ENCODE measurements at places on chromosomes 7 and 10.

DNA sequence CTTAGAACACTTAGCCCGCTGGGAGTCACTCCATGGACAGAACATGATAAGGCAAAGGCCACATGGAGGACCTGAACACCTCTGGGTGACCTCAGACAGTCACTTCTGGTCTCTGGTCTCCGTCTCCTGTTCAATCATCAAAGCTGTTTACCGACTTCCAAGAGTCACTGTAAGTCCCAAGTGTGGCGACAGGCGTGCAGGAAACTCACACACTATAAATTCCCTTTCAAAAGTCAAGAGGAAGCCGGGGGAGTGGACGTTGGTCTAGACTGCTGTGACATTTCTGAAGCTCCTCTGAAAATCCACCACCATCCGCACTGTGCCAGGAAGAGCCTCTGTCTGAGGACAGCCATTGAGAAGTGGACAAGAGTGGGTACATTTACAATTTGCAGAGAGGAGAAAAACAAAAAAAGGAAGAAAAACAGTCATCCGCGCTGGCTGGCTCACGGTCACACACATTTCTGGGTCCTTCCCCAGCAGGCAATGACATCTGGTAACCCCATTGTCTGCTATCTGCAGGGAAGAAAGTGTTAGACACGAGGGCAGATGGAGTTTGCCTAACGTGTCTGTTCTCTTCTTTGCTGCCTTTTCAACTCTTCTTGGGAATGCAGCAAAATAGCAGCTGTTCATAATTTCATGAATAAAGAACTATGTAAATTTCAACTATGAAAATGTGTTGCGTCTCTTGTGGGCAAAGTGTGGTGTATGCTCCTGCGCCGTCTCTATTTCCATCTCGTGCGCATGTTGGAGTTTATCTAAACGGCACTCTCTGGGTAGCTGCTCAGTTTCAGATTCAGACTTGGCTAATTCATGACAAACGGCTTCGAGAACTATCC, 32.9 kb upstream of the CUX1 start:
- no peak for DNase-seq

GRCh38 chr10:44619975-44620374, 235.1 kb upstream of the CXCL12 start:
- no peak for DNase-seq

- DNase-seq: no peak
Measured at GRCh38 chr10:12382157-12382548, 32.8 kb downstream of the CAMK1D start.

DNA sequence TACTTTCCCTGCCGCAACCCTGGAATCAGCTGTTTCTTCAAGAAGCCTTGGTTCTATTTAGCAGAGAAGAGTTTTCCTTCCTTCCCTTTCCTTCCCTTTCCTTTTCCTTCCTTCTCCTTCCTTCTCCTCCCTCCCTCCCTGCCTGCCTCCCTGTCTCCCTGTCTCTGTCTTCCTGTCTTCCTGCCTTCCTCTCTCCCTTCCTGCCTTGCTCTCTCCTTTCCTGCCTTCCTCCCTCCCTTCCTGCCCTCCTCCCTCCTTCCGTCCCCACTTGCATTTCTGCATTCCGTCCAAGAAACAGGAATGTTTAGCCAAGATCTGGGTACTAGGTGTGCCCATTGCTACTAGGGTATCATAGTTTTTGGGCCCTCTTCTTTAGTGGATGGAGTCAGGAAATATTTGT, 21.9 kb downstream of the SND1 start:
- no peak for DNase-seq

DNA sequence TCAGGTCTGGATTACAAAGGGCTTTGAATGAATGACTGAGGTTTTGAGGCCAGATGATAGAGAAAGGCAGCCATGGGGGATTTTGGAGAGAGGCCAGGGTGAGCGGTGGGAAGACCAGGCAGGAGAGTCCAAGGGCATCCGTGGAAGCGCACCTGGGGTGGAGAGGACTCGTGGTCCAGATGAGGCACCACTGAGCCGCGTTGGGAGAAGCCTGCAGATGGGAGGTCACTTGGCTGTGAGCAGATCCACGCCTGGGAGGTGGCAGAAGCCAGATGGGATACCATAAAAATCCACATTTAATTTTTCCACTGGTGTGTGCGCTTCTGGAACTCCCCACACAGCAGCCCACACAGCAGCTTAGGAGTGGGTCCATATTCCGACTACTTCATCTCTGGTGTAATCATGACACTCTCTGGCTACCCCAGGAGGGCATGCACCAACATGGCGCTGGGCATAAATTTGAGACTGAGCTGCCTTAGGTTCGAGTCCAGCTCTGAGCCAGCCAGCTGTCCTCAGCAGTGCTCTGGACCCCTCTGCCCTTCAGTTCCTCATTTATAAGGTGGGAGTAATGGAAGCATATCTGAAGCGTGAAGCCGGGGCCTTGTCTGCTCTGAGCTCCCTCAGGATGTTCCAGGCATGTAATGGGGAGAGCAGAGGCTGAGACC, 90.2 kb upstream of the FAM20C start:
- DNase-seq: no peak

GRCh38 chr10:102287538-102287937, 42.2 kb downstream of the GBF1 start:
- no peak for DNase-seq

- DNase-seq: no peak
Measured at GRCh38 chr7:29480451-29480850, 83.2 kb upstream of the PRR15 start.

All from activated gamma-delta T cell (primary cell).